Calu3 (cell line): ENCODE measurements at places on chromosomes 13 and 19. TPM values are rescaled to one million over a fixed set of nuclear protein-coding genes. Genes with fewer than 3 reads are reported as not detected.

Gene C5AR1
- 6.2 and 11.9 TPM in 2 replicates for total RNA-seq

- no peak overlapping the region for H3K4me3 ChIP-seq
- H3K4me1 ChIP-seq, result peaks cover 10% of the 10 kb centered on the region
- no peak overlapping the region for H3K27ac ChIP-seq
Measured at GRCh38 chr13:43784496-43784895, 2.3 kb downstream of the ENOX1 start.

- H3K27ac ChIP-seq, result peak overlapping the region; percentile 29
- H3K27me3 ChIP-seq, result no peaks in the 10 kb centered on the region
- DNase-seq, result no peak
- peak overlapping the region; percentile 79 for H3K4me3 ChIP-seq
- H3K4me1 ChIP-seq, result peaks cover 24% of the 10 kb centered on the region
Measured at GRCh38 chr19:49767967-49768581, 1.3 kb downstream of the AP2A1 start.

- no peaks in the 10 kb centered on the region for H3K36me3 ChIP-seq
- H3K27ac ChIP-seq, result no peak overlapping the region
- H3K4me1 ChIP-seq, result peaks cover 8% of the 10 kb centered on the region
- no peak for DNase-seq
Measured at GRCh38 chr13:31067416-31068118, 94.1 kb downstream of the HSPH1 start.

- no peak for DNase-seq
- H3K4me3 ChIP-seq, result no peak overlapping the region
Measured at GRCh38 chr13:62299988-62300387, 884.3 kb upstream of the PCDH20 start.

DNA sequence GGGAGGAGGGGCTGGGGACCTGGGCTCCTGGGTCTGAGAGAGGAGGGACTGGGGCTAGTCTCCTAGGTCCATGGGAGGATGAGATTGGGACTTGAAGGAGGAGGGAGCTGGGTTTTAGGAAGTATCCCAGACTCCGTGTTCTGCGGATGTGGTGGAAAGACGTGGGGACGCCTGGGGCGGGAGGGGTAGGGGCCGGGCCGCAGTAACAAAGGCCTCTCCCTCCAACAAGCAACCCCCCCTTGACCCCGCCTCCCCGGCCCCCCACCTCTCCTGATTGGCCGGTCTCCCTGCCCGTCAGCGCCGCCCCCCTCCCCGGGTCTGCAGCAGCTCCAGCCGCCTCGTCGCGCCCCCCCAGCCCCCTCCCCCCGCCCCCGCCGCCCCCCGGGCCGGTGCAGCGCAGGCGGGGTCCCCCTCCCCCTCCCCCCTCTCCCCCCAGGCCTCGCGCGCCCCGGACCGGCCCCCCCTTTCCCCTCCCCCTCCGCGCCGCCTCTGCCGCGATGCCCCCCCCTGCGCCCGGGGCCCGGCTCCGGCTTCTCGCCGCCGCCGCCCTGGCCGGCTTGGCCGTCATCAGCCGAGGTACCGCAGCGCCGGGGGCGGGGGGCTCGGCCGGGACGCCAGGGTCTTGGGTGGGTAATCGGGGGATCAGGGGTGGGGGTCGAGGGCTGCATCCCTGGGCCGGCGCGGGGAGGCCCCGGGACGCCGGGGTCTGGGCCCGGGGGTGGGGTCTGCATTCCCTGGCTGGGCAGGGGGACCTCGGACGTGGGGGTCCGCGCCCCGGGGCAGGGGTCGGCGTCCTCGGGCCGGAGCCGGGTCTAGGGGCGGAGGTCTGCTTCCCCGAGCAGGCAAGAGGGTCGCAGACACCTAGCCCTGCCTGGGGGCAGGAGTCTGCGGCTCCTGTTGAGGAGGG is at the start of gene IGLON5:
Gene IGLON5, plus strand, starts transcription at position 294 of the 907 bp plus-strand sequence. Its CDS starts 204 bp downstream, at position 498.
- H3K36me3 ChIP-seq, result no peaks in the 10 kb centered on the region
- DNase-seq, result no peak
- H3K27me3 ChIP-seq, result peaks cover 80% of the 10 kb centered on the region
- H3K4me3 ChIP-seq, result no peak within 1 kb of the TSS
- no peak within 1 kb of the TSS for H3K27ac ChIP-seq

GRCh38 chr13:41751277-41751676 is 209.6 kb downstream of the VWA8 start:
- no peaks in the 10 kb centered on the region for H3K4me1 ChIP-seq
- no peak overlapping the region for H3K4me3 ChIP-seq
- no peak overlapping the region for H3K27ac ChIP-seq
- DNase-seq, result no peak
- no peaks in the 10 kb centered on the region for H3K36me3 ChIP-seq
- H3K27me3 ChIP-seq, result no peaks in the 10 kb centered on the region

- no peak overlapping the region for H3K27ac ChIP-seq
- no peaks in the 10 kb centered on the region for H3K36me3 ChIP-seq
- H3K4me3 ChIP-seq, result no peak overlapping the region
Measured at GRCh38 chr13:88925954-88926353, 1254.8 kb downstream of the SLITRK5 start.

GRCh38 chr13:97905517-97905916 is 48.0 kb upstream of the IPO5 start:
- H3K27me3 ChIP-seq, result peaks cover 14% of the 10 kb centered on the region
- no peak overlapping the region for H3K4me3 ChIP-seq
- H3K4me1 ChIP-seq, result no peaks in the 10 kb centered on the region

Gene C1QTNF9B
- not detected in 2 replicates for total RNA-seq

- H3K4me3 ChIP-seq, result no peak overlapping the region
- H3K36me3 ChIP-seq, result peaks cover 23% of the 10 kb centered on the region
- peak overlapping the region; percentile 35 for H3K27ac ChIP-seq
- H3K27me3 ChIP-seq, result no peaks in the 10 kb centered on the region
- no peaks in the 10 kb centered on the region for H3K4me1 ChIP-seq
Measured at GRCh38 chr19:9847087-9847671, 12.1 kb downstream of the PIN1 start.

DNA sequence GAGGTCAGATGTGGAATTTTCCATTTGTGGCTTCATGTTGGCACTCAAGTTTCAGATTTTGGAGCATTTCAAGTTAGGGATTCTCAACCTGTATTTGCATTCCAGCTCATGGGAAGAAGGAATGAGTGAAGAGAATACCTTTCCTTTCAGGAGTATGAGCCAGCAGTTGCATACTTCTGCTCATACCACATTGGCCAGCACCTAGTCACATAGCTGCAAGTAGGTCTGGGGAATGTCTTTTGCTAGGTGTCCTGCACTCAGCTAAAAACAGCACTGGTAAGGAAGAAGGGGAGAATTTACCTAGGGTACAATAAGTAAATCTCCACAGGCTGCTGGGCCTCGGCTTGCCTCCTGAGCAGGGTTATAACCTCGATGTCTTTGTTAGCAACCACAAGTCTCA is 24.6 kb upstream of the ATP8A2 start:
- no peak for DNase-seq
- H3K27me3 ChIP-seq, result peaks cover 11% of the 10 kb centered on the region
- H3K4me3 ChIP-seq, result no peak overlapping the region
- no peaks in the 10 kb centered on the region for H3K36me3 ChIP-seq
- no peak overlapping the region for H3K27ac ChIP-seq

- DNase-seq, result no peak
- no peaks in the 10 kb centered on the region for H3K27me3 ChIP-seq
- no peak overlapping the region for H3K4me3 ChIP-seq
- peaks cover 8% of the 10 kb centered on the region for H3K4me1 ChIP-seq
- no peak overlapping the region for H3K27ac ChIP-seq
Measured at GRCh38 chr13:24172071-24172470, 11.6 kb downstream of the SPATA13 start.

Gene NXNL1
- not detected in 2 replicates for total RNA-seq

DNA sequence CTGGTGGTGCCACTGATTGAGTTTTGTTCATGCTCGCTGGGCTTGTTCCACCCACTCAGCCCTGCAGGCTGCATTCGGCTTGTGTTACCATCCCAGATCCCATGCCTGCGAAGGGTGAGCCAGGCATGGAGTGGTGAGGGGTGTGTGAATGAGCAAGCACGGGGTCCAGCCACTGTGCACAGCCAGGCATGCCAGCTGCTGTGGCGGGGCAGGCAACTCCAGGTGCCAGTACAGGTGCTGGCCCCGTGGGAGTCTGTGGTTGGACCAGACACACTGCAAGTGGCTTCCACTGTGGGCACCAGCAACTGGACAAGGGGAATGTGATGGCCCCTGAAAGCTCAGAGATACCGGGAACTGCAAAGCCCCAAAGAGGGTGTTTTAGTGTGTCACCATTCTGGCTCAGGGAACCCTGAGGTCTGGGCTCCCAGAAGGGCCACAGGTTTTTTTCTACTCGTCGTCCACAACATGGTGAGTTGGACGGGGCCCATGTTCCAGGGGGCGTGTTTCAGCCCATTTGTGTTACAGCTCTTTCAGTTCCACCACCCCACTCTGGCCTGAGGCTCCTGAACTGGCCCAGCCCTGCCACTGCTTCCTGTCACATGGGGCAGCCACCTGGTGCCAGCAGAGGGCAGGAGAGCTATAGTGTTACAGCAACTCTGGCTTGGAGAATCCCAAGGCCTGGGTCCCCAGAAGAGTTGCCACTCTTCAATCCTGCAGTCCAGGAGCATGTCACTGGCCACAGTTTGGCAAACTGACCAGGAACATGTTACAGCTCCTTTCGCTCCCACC is 217.0 kb upstream of the OBI1 start:
- peak; percentile 11 for DNase-seq
- no peaks in the 10 kb centered on the region for H3K4me1 ChIP-seq

DNA sequence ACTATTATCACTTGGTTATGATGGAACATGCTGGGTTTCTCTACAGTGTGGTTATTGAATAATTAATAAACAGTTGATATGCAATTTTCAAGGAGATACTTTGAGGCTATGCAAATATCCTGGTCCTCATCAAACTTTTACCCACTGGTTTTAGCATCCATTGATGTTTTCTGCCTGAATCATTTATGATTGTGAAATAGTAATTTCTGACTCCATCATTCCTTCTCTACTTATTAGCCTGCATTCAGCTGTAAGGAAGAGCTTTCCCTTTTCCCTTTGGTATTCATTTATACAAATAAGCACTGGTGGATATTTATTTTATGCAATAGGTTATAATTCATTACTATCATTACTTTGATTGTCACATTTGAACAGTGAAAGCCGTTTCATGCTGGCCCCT is 13.9 kb upstream of the DNAJC15 start:
- no peak overlapping the region for H3K27ac ChIP-seq
- peaks cover 10% of the 10 kb centered on the region for H3K4me1 ChIP-seq
- no peak for DNase-seq
- no peak overlapping the region for H3K4me3 ChIP-seq

Gene KL
- 0.52 and 0.83 TPM in 2 replicates for total RNA-seq

- no peak for DNase-seq
- H3K27me3 ChIP-seq, result no peaks in the 10 kb centered on the region
- H3K36me3 ChIP-seq, result peaks cover 19% of the 10 kb centered on the region
- no peak overlapping the region for H3K4me3 ChIP-seq
Measured at GRCh38 chr13:110618167-110618566, 2.8 kb downstream of the NAXD start.

Gene APLP1
- total RNA-seq, result 11.5 and 15.8 TPM in 2 replicates

- H3K4me1 ChIP-seq, result no peaks in the 10 kb centered on the region
- no peak for DNase-seq
- H3K4me3 ChIP-seq, result no peak overlapping the region
- H3K27ac ChIP-seq, result no peak overlapping the region
Measured at GRCh38 chr13:45940061-45940460, 88.5 kb upstream of the SIAH3 start.

GRCh38 chr13:56697011-56697410 is 443.7 kb upstream of the PRR20A start:
- no peaks in the 10 kb centered on the region for H3K4me1 ChIP-seq
- H3K36me3 ChIP-seq, result no peaks in the 10 kb centered on the region
- H3K27ac ChIP-seq, result no peak overlapping the region
- H3K27me3 ChIP-seq, result no peaks in the 10 kb centered on the region
- no peak for DNase-seq
- H3K4me3 ChIP-seq, result no peak overlapping the region

Gene MED29
- total RNA-seq, result 56.8 and 66.6 TPM in 2 replicates

Gene PLPP2
- total RNA-seq, result 113 and 126 TPM in 2 replicates

- H3K27ac ChIP-seq, result no peak overlapping the region
- peaks cover 57% of the 10 kb centered on the region for H3K36me3 ChIP-seq
- no peak overlapping the region for H3K4me3 ChIP-seq
- DNase-seq, result no peak
Measured at GRCh38 chr19:1167687-1168571, 6.1 kb downstream of the SBNO2 start.

Gene DACT3
- total RNA-seq, result not detected in 2 replicates

Gene ZNF677
- not detected in 2 replicates for total RNA-seq

DNA sequence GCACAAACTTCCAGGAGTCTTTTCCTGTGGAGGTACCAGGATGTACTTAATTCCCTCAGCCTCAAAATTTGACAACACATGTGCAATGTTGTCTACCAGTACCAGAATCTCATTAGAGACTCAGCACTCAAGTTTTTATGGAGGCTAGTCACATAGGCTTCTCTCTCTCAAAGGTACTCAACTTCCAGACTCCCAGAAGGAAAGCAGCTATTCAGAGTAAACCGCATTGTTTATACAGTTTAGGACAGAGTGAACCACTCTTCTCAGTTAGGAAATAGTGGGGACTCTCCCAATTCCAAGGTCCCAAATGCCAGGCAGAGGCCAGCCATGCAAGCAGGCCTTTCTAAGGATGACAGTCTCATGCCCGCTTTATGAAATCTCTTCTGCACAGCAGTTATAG is 8.5 kb upstream of the C1QTNF9B start:
- peaks cover 22% of the 10 kb centered on the region for H3K27me3 ChIP-seq
- H3K4me1 ChIP-seq, result peaks cover 20% of the 10 kb centered on the region
- no peaks in the 10 kb centered on the region for H3K36me3 ChIP-seq
- no peak overlapping the region for H3K4me3 ChIP-seq
- DNase-seq, result no peak
- no peak overlapping the region for H3K27ac ChIP-seq

Gene LAIR2
- total RNA-seq, result not detected in 2 replicates

DNA sequence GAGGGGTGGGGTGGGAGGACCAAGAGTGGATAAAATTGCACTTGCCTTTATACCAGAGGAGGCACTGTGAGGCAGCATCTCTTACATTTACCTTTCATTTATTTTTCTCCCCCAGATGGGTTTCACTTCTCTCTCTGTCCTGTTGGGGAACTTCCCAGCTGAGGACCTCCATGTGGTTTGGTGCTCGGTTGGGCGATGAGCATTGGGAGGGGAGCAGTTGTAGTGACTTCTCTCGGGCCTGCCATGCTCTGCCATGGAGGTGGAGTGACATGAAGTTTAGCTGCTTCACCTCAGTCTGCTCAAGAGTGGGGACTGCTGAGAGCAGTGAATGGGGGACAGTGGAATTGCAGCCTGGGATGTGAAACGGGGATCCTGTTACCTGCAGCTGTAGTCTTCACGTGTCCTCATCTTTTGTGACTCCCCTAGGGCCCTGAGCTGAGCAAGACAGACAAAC is 23.1 kb upstream of the CXCL17 start:
- no peak overlapping the region for H3K4me3 ChIP-seq
- no peak for DNase-seq
- H3K4me1 ChIP-seq, result peaks cover 52% of the 10 kb centered on the region
- H3K27me3 ChIP-seq, result no peaks in the 10 kb centered on the region
- no peak overlapping the region for H3K27ac ChIP-seq
- no peaks in the 10 kb centered on the region for H3K36me3 ChIP-seq

DNA sequence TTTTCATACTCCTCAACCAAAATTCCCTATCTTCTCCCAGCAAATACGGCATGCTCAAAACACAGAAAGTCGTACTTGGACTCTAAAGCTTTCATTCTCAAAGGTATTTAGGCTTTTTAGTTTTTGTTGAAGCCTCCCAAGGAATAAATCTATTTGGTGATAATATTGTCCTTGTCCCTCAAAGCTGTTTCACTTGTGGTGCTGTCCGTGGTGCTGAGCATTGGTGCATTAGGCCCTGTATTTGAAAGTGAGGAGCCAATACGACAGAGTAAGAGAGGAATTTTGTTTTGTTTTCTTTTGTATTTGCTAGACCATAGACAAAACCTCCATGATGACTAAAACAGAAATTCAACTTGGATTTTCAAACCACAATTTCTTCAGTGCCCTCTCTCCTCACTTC is 3.2 kb upstream of the LGALS13 start:
- peak; percentile 36 for DNase-seq
- no peak overlapping the region for H3K27ac ChIP-seq
- peaks cover 100% of the 10 kb centered on the region for H3K27me3 ChIP-seq

Gene C5AR2
- 0.31 TPM in 1 of 2 replicates, not detected in the other for total RNA-seq
